Sciatic nerve (tissue), 2 donors: ENCODE measurements at places on chromosomes 12 and 14. TPM values are rescaled to one million over a fixed set of nuclear protein-coding genes. Genes with fewer than 3 reads are reported as not detected.
A peak's percentile ranks its signal among the peaks of the same experiment; 100 is the strongest.

Gene RITA1
- 7.8 TPM for total RNA-seq

- no peak for DNase-seq
These were observed 124.0 kb upstream of the CPM start for GRCh38 chr12:69056743-69057515.

DNA sequence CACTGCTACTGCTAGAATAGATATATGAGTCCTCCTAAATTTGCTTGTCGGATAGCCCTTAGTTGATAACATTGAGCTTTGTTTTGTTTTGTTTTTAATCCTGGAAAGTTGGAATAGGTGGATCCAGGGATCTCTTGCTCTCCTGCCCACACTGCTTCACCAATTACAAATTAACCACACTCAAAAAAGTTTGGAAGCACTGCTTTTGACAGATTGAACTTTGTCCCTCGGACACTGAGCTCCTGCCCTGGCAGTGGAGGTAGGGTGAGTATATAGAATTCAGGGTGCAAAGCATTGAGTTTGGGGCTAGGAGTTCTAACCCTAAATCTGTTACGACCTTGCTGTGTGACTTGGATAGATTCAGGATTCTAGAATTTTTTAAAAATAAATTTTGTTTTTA is 15.1 kb upstream of the SYNDIG1L start:
- no peak for DNase-seq

- DNase-seq, result no peak
These were observed 206.7 kb upstream of the PWP1 start for GRCh38 chr12:107478881-107479280.

- no peak for DNase-seq
These were observed 86.4 kb downstream of the CAPZA3 start for GRCh38 chr12:18824287-18824686.

DNA sequence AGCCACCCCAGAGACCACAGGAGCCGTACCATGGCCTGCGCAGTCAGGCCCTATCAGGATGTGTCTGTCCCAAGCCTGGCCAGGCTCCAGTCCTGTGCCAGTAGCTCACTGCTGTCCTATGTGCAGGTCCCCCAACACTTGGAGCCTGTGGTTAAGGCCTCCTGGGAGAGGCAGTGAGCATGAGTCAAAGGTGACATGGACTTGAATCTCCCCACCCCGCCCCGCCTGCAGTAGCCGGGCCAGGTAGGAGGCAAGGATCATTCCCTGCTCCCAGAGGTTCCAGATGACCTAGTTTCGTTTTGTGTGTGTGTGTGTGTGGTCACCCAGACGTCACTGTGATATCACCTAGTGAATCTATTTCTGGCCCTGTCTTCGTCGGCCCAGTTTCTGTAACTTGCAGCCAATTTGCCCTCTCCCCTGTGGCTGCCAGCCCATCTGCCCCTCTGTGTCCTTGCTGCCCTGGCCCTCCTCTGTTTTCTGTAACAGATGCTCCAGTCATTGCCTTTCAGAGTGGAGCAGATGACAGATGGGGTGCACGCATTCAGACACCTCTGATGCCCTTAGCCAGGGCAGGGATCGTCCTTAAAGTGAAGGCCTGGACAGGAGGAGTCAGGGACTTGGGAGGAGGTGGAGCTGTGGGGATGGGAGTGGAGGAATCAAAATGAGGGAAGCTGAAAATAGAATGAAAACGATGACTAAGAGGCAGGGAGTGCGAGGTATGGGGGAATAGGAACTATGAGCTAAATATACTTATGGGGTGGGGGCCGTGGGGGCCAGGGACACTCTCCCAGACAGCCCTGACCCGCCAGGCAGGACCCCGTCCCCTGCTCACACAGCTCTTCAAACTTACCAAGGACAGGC is 37.4 kb downstream of the SLC6A12 start:
- DNase-seq, result no peak

Gene BDKRB2
- total RNA-seq, result 50.4 TPM

Gene TTC6
- total RNA-seq, result not detected

Gene SLC38A4
- 0.31 TPM for total RNA-seq

- no peak for DNase-seq
These were observed 128.1 kb upstream of the AMIGO2 start for GRCh38 chr12:47207829-47208248.

- DNase-seq, result peak; percentile 94
These were observed 2.6 kb upstream of the P3H3 start for GRCh38 chr12:6825398-6826124.

Gene KCNMB4
- total RNA-seq, result 13.5 TPM

Gene NFATC4
- total RNA-seq, result 78.9 TPM

Gene MRPS35
- 28.0 TPM for total RNA-seq

DNA sequence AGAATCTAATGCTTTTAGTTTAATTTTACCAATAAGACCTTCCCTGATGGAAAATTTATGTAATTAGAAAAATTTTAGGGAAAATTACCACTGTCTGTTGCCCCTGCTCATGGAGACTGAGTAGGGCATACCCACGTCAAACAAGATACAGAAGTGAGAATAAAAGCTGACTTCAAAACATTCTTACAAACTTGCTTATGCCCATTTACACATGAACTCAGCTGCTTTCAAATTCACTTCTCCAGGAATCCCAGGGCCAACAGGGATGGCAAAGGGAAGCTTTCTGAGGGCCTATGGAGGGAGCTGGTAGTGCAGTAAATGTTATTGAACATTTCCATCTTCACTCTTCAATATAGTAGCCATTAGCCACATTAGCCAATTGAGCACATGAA is 4.8 kb upstream of the NINJ2 start:
- DNase-seq, result no peak

Gene TMEM30B
- 50.1 TPM for total RNA-seq

DNA sequence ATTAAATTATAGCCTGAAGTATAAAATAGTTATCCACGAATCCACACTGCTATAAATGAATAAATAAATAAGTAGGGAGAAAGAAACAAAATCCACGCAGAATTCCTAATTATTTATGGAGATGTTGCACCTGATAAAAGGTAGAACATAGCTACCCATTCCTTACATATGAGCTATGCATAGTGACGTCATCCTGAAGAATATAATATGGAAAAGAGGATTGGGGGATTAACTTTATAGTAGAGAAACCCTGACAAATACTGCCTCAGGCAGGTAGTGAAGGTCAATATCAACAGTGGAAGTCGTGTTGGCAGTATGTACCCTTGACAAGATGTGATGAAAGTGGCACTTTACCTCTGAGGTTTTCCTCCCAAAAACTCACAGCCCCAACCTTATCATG is 82.5 kb downstream of the PLCZ1 start:
- DNase-seq, result no peak

Gene RBM25
- 100 TPM for total RNA-seq

Gene C3AR1
- 21.8 TPM for total RNA-seq

GRCh38 chr12:44876544-44877410 is 662 bp upstream of the NELL2 start:
- no peak for DNase-seq

Gene TNFAIP2
- 142 TPM for total RNA-seq

Gene SRRM4
- 0.04 TPM for total RNA-seq

Gene NANOG
- total RNA-seq, result 0.31 TPM

DNA sequence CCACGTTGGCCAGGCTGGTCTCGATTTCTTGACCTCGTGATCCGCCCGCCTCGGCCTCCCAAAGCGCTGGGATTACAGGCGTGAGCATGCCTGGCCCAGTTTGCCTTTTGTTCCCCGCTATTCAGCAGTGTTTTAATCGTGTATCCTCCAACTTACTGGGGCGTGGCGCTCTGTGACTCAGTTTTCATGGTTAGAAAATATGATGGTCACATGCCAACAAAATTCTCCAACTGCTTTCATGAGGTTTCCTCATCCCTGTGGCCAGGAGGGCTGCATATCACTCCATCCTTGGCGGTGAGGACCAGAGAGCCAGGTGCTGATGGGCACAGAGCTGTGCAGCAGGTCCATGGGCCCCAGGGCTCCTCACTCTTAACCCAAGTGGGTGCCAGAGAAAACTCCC is 33.0 kb upstream of the PRMT8 start:
- no peak for DNase-seq

Gene MEG3
- 154 TPM for total RNA-seq

DNA sequence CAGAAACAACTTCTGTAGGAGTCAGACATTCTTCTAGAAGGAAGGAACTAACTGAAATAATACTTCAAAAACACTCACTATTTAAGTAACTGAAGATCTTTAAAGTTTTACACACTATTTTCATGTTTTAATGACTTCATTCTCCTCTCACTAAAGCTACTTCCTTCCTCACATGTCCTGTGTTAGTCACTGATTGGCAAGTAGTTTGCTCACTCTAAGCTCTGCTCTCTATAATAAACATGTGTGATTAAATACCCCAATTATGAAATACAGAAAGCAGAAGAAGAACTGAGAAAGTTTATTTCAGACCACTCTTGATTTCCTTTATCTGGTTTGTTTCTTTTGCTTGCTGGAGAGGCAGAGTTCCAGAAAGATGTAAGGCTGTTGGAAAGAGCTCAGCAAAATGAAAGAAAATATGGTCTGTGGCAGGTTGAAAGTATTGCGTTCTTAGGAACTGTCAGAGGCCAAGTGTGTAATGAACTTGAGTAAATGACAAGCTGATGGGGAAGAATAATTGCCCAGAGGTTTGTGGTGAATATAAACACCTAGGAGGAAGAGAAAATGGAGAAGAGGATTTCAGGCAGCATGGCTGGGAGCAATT is 522.0 kb upstream of the SEL1L start:
- no peak for DNase-seq

Gene CCDC91
- total RNA-seq, result 35.8 TPM

DNA sequence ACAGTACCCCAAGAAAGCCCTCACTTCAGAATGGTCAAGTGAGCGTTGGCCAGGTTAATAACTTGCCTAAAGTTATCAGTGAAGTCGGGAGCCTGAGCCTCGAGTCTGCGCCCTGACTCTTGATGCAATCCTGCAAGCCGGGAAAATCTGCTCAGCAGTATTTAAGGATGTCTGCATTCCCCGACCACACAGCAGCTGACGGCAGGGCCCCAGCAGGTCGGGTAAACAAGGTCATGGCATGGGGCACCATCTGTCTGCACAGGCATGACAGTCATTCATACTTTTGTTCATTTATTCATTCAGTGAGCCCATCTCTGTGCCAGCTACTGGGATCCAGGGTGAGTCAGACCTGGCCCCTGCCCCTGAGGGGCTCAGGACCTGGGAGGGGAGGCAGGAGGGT is 11.1 kb downstream of the ABCB9 start:
- no peak for DNase-seq

Gene SDR9C7
- total RNA-seq, result 0.18 TPM
